ENCODE measurements at places on chromosomes 11 and 22.

GRCh38 chr22:27111796-27112672 lies 454.6 kb downstream of the MIAT start:
- H3K27me3 ChIP-seq: peaks cover 5% of the 10 kb centered on the region
- H3K27ac ChIP-seq: no peak overlapping the region
- H3K4me3 ChIP-seq: no peak overlapping the region
- no peaks in the 10 kb centered on the region for H3K36me3 ChIP-seq
- no peak for DNase-seq

DNA sequence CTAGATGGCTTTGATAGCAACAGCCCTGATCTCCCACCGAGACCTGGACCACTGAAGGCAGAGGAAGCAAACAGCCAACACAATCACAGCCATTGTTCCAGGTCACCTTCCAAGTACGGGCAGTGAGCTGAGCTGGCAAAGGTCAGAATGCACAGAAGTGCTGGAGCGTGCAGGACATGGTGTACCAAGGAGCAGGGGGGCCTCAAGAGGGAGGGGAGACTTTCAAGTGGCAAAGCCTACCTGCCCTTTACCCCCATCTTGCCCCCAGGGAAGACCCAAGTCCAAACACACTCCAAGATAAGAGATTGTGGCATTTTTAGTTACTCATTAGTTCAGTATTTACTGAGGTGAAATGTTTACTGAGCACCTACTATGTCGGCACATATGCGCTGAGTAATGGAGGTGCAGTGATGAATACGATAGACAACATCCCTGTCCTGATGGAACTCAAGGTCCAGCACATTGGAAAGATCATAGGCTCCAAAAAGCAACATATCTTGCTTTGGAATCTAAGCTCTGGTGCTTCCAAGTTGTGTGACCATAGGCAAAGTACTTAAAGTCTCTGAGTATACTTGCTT lies 26.0 kb upstream of the TTC12 start:
- DNase-seq: no peak
- no peaks in the 10 kb centered on the region for H3K4me1 ChIP-seq
- peaks cover 17% of the 10 kb centered on the region for H3K27me3 ChIP-seq

DNA sequence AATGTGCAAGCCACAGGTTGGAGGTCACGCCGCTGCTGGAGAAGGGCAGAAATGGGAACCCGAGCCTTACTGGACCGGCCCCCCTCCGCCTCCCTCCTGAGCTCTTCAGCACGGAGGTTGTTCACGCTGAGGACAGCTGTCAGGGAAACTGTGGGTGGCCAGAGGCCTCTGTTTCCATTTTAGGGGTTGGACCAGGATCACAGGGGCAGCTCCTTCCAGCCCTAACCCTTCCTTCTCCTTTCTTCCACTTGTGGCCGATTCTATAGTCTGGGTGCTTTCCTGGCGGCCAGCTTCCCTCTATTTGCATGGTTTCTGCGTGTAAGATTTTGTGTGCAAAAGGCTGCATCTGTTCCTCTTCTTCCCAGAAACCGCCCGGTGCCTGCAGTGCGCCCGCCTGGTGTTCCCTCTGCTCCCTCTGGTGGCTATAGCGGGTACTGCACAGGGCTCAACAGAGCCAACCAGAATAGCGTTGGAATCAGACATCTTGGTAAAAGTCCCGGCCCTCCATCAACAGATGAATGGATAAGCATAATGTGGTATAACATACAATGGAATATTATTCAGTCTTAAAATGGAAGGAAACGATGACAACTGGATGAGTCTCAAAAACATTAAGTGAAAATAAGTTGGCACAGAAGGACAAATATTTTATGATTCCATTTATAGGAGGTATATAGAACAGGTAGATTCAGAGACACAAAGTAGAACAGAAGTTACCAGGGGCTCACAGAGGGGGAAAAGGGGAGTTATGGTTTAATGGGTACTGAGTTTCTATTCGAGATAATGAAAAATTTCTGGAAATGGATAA lies 8.4 kb upstream of the SLC22A8 start:
- peaks cover 32% of the 10 kb centered on the region for H3K27me3 ChIP-seq
- no peak overlapping the region for H3K27ac ChIP-seq
- H3K4me1 ChIP-seq: peaks cover 3% of the 10 kb centered on the region
- DNase-seq: peak; percentile 70
- no peak overlapping the region for H3K4me3 ChIP-seq

DNA sequence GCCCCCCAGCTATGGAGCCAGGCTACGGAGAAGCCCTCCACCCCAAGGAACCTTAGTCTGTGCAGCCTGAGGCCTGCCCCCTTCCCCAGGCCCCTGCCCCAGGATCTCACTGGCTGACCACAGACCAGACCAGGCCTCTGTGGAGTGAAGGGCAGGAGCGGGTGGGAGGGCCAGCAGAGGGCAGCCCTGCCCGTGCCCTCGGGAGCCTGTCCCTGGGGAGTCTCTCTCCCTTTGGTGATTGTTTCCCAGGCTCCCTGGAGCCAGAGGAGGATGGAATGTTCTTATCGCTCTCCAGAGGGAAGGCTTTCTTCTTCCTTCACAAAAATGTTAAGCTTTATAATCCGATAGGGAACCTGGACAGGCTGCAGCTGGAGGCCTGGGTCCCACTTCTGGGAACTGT lies 455.3 kb downstream of the SOX6 start:
- no peak overlapping the region for H3K27ac ChIP-seq
- no peak for DNase-seq
- H3K4me3 ChIP-seq: no peak overlapping the region
- peaks cover 8% of the 10 kb centered on the region for H3K27me3 ChIP-seq
- no peaks in the 10 kb centered on the region for H3K4me1 ChIP-seq

- no peak for DNase-seq
- peaks cover 3% of the 10 kb centered on the region for H3K4me1 ChIP-seq
- peaks cover 3% of the 10 kb centered on the region for H3K36me3 ChIP-seq
- H3K27me3 ChIP-seq: peaks cover 40% of the 10 kb centered on the region
- H3K27ac ChIP-seq: no peak overlapping the region
- no peak overlapping the region for H3K4me3 ChIP-seq
Observed at GRCh38 chr22:27207907-27208306, 550.5 kb downstream of the MIAT start.

DNA sequence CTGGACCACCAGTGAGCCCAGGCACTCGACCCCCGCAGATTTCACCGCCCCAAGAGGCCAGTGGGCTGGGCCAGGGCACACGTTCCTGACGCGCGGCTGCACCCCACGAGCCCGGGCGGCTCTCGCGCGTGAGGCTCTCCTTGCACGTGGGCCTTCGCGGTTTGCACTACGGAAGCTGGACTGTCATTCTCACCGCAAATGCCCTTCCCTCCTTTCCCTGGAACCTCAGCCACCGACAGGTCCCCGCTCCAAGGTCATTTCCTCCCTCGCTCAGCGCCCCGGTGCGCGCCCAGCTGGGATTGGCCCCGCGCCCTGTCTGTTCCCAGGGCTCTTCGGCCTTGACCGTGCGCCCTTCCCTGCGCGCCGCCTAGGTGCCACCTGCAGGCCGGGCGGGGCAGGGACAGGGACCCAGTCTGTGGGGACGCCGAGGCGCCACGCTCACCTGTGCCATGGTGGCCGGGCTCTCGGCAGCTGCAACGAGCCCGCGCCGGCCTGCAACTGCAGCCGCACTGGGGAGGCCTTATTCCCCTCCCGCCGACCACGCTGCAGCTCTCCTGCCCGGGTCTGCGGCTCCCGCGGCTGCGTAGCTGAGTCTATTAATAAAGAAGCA lies 2.1 kb upstream of the CPT1A start:
- peak; percentile 61 for DNase-seq
- H3K4me3 ChIP-seq: peak overlapping the region; percentile 95
- H3K4me1 ChIP-seq: peaks cover 11% of the 10 kb centered on the region

DNA sequence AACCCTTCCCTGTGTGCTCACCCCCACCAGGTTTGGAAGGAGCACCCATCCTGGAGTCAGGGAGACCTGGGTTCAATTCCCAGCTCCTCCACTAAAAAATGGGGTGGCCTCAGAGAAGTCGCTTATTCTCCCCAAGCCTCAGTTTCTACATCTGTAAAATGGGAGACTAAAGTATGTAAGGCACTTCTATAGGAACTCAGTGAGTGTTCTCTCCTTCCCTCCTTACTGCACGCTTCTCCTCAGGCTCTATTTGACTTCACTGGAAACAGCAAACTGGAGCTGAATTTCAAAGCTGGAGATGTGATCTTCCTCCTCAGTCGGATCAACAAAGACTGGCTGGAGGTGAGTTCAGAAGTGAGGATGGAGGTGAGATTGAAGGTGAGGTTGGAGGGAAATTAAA lies 11.3 kb downstream of the NCF4 start:
- peaks cover 17% of the 10 kb centered on the region for H3K4me1 ChIP-seq
- H3K27ac ChIP-seq: peak overlapping the region; percentile 90
- H3K27me3 ChIP-seq: no peaks in the 10 kb centered on the region
- DNase-seq: no peak

DNA sequence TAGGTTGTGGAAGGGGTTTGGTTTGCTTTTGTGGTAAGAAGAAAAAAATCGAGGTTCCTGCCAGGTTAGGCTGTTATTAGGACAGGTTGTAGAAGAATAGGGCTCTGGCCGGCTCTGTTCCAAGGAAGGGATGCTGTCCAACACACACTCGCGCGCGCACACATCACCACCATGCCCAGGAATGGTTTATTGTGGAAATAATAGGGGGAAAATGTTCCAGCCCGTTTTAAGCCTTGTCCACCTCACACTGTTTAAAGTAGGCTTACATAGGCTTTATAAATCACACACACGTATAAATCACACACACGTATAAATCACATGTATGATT lies 1.2 kb upstream of the ARHGAP20 start:
- peaks cover 6% of the 10 kb centered on the region for H3K36me3 ChIP-seq
- peaks cover 55% of the 10 kb centered on the region for H3K27me3 ChIP-seq
- peak overlapping the region; percentile 67 for H3K4me3 ChIP-seq
- no peak for DNase-seq

GRCh38 chr11:130651066-130651855 lies 202.8 kb downstream of the ADAMTS15 start:
- peaks cover 25% of the 10 kb centered on the region for H3K27me3 ChIP-seq
- no peaks in the 10 kb centered on the region for H3K36me3 ChIP-seq
- H3K4me1 ChIP-seq: no peaks in the 10 kb centered on the region
- no peak overlapping the region for H3K27ac ChIP-seq

DNA sequence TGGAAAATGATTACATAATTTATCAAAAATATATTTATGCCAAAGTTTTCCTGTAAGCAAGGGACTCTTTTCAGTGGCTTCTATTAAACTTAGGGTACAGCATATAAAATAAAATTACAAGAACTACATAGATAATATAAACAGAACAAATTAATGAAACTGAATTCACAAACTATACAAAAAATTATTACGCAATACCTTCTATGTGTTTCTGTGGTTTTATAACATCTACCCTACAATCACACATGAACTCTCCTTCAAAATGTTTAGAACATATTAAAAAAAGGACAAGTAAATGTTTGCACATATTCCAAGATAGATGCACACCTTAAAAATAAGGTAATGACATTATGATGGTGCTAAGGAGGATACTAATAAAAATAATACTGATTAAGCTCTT lies 235.9 kb downstream of the CNTN5 start:
- no peaks in the 10 kb centered on the region for H3K4me1 ChIP-seq
- DNase-seq: no peak
- no peak overlapping the region for H3K27ac ChIP-seq
- H3K4me3 ChIP-seq: no peak overlapping the region
- H3K36me3 ChIP-seq: no peaks in the 10 kb centered on the region

GRCh38 chr22:48938741-48939140 lies 888.9 kb downstream of the BRD1 start:
- H3K4me1 ChIP-seq: no peaks in the 10 kb centered on the region
- H3K4me3 ChIP-seq: no peak overlapping the region
- no peak for DNase-seq
- peaks cover 23% of the 10 kb centered on the region for H3K27me3 ChIP-seq
- no peaks in the 10 kb centered on the region for H3K36me3 ChIP-seq

GRCh38 chr11:90500922-90501568 lies 278.2 kb upstream of the CHORDC1 start:
- no peak overlapping the region for H3K4me3 ChIP-seq
- no peak for DNase-seq
- no peaks in the 10 kb centered on the region for H3K4me1 ChIP-seq

DNA sequence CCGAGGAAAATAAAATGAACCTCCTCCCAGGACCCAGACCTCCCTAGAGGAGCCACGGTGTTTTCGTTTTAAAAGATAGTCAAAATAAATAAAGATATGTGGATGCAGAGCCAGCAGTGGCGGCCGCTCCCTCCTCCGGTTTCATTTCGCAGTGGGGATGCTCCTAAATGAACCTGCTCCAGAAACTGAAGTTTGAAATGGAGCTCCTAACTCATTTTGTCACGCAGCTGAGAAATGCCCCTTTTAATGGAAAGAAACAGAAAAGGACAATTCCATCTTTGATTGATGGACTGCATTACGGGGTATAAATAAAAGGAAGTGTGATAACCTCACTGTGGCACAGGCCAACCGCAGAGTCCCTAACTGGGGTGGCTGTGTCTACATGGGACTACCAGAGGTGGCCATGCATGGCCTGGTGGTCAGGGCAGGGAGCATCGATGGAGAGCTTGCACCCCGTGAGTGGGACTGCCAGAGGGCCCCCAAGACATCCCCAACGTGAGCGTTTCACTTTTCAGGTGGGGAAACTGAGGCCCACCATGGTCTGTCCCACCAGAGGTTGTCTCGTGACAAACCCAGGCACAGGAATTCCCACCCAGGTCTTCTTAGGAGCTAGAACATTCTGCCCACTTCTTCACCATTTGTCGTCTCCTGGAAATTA lies 426.6 kb downstream of the BRD1 start:
- H3K36me3 ChIP-seq: no peaks in the 10 kb centered on the region
- no peak overlapping the region for H3K4me3 ChIP-seq
- no peak overlapping the region for H3K27ac ChIP-seq
- no peaks in the 10 kb centered on the region for H3K4me1 ChIP-seq
- no peak for DNase-seq

DNA sequence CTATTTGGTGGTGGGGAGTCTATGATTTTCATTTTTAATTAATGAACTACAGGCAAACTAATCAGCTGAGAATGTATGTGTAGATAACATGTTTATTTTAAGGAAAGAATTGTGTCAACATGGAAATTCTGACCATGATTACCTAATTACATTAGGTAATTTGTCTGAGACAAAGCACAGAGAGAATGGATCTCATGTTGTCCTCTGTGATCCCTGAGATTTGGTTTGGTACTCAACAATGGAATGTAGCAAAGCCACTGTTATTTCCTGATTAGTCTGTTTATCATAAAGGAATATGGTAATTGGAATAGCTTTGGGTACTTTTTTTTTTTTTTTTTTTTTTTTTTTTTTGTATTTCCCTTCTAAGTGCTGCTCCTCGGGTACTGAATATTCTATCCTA lies 718.8 kb upstream of the ARHGAP42 start:
- no peaks in the 10 kb centered on the region for H3K36me3 ChIP-seq
- no peaks in the 10 kb centered on the region for H3K27me3 ChIP-seq
- no peaks in the 10 kb centered on the region for H3K4me1 ChIP-seq
- H3K4me3 ChIP-seq: no peak overlapping the region
- no peak for DNase-seq

- H3K4me1 ChIP-seq: peaks cover 8% of the 10 kb centered on the region
- no peak overlapping the region for H3K27ac ChIP-seq
- H3K36me3 ChIP-seq: no peaks in the 10 kb centered on the region
- DNase-seq: no peak
- H3K4me3 ChIP-seq: no peak overlapping the region
Observed at GRCh38 chr11:95444309-95445241, 213.6 kb upstream of the SESN3 start.

Measured in T-helper 17 cell (primary cell).